ENCODE measurements at places on chromosomes 1 and 21.

GRCh38 chr1:235838021-235838420, 28.7 kb downstream of the LYST start:
- no peak for DNase-seq

DNA sequence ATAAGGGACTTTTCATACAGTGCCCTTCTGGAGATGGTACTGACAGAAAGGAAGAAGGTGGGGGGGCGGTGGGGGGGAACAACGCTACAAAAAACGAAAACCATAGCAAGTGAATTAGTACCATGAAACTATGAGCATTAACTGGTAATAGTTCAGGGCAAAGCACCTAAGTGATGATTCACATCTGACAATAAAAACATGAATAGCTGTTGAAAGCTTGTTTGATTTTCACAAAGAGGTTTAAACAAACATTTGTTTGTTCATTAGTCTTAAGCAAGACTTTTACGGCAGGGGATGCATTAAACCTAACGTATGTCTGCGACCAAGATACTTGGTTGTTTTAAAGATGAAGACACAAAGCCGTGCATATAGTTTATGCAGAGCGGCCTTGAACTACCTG, 177.5 kb downstream of the LMO4 start:
- no peak for DNase-seq

DNA sequence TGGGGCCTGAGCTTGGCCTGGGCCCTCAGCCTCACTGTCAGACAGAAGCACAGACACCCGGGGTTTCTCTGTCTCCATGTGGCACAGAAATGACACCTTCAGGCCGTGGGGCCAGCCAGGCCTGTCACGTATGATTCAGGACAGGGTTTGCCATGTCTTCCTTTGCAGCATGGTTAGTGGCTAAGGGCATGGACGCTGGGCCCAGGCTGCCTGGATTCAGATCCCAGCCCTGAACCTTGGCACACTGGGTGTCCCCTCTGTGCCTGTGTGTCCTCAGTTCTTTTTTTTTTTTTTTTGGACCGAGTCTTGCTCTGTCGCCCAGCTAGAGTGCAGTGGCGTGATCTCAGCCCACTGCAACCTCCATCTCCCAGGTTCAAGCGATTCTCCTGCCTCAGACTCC, 73.6 kb downstream of the SPSB1 start:
- no peak for DNase-seq

DNA sequence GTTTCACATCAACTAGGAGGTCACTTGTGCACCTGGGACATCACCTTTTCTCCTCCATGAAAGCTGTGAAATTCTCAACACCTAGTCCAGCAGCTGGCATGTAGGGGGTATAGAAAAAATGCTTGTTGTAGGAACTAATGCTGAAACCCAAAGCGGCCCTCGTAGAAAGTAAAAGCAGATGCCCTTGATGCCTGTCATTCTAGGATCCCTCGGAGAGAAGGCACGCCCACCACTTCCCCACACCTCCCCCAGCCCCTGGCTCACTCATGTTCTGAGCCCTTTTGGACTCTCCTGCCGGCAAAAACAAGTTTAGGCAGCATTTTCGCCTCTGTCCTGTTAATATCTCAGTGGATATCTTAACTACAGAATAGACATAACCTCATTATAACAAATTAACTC, 36.5 kb downstream of the RIPK4 start:
- peak; percentile 35 for DNase-seq

GRCh38 chr1:236024641-236025040, 40.2 kb downstream of the NID1 start:
- peak; percentile 64 for DNase-seq

- peak; percentile 40 for DNase-seq
Measured at GRCh38 chr21:15514073-15514946, 215.5 kb upstream of the USP25 start.
